ENCODE measurements at places on chromosomes 11 and 22.

- DNase-seq, result no peak
Measured at GRCh38 chr11:119889728-119890280, 160.8 kb upstream of the NECTIN1 start.

DNA sequence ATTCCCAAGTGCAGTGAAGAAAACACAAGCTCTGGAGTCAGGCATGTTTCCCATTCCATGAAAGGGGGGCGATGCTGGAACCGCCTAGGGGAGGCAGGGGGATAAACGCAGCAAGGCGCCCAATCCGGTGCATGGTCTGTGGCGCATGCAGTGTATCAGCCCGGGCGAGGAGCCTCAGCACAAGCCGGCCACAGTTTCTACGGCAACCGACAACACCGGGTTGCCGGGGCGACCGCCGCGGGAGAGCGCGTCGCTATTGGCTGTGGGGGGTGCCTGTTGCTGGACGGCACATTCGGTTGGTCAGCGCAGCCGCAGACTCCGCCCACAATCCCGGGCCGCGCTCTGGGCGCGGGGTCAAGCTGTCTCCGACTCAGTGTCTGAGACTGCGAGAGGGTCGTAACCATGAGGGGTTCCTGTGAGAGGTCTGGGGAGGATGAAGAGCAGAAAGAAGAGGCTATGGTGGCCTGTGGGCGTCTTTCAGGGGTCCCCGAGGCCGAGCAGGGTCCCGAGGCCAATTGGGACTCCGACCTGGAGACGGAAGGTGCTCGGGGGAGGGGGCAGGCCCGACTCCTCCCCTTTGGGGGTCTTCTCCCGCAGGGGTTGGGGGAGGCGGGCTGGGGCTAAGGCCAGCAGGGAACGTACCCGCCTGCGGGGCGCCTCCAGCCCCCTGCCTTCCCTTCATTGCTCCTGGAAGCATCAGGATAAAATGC lies at the start of gene LRRC74B:
Gene LRRC74B, plus strand, starts transcription at position 362 of the 710 bp plus-strand sequence. Its CDS starts 41 bp downstream, at position 403.
- DNase-seq, result peak; percentile 21

GRCh38 chr11:74007691-74008372 lies 1.1 kb downstream of the UCP3 start:
- DNase-seq, result no peak

DNA sequence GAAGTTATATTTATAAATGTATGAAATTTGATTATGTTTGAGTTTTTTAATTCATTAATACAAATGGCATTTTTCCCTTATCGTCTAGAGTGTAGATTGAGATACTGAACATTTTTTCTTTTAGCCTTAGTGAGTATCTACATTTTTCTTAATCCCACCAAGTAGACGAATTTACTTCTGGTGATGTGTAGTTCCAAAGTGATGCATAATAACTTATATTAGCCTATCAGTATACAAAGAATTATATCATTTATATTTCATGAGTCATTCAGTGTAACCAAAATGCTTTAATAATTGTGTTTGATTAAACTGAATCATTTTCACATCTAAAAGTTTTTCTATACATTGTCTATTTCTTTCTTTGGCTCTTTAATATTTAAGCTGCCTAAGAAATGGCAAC lies 745.6 kb upstream of the LUZP2 start:
- DNase-seq, result no peak

DNA sequence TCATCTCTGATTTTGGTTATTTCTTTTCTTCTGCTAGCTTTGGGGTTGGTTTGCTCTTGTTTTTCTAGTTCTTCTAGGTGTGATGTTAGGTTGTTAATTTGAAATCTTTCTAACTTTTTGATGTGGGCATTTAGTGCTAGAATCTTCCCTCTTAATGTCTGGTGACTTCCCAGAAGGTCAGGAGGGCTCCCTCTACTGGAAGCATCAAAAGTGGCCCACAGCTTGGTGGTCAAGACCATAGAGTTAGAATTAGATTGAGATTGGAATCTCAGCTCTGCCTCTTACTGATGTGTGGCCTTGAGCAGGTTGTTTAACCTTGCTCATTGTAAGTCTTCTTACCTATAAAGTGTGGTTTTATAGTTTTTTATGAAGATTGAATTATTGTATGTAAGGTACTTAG lies 99.3 kb downstream of the FDX1 start:
- DNase-seq, result no peak

DNA sequence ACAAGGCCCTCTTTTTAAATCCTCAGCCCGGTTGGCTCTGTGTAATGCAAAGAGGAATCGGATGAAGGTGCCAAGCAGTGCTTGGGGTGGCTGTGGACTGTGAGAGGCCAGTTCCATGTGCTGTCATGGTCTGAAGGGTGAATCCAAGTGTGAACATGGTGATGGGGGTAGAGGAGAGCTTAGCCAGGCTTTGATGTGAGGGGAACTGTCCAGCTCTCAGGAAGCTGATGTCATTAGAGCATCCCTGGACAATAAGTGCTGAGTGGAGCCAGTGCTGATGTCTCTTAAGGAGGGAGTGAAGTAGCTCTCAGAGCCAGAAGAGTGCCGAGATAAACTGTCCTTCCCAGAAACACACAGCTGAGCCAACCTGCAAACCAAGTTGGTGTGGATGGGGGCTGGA lies 53.6 kb downstream of the NAV2 start:
- no peak for DNase-seq

DNA sequence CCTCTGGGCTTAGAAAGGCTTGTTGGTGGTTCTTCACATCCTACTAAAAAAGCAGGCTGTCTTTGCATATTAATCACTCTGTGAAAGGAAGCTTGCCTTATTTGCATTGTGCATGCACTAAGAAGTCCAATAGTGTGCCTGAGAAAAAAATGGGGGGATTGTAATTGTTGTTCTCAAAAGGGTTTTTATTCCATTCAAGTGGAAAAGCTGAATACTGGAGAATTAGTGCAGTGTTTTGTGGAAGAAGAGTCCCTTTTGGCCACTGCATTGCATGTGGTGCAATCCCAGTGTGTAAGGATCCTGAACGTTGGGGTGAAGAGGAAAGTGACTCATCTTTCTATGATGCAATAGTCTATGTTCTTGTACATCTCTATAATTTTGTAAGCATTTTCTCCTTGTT lies 16.5 kb downstream of the NCAM1 start:
- no peak for DNase-seq

DNA sequence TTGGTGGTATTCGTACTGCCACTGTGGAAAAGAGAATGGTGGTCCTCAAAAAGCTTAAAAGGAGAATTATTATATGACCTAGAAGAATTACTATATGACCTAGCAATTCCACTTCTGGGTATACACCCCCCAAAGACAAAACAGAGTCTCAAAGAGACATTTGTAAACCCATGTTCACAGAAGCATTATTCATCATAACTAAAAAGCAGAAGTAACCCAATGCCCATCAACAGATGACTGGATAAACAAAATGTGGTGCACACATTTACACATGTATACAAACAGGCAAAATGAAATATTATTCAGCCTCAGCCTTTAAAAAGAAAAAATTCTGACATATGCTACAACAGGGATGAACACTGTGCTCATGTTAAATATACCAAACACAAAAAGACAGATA lies 89.4 kb downstream of the ARHGAP32 start:
- no peak for DNase-seq

GRCh38 chr11:33376331-33377310 lies 119.4 kb downstream of the HIPK3 start:
- DNase-seq, result no peak

GRCh38 chr11:74675761-74676160 lies 55.5 kb downstream of the CHRDL2 start:
- no peak for DNase-seq

DNA sequence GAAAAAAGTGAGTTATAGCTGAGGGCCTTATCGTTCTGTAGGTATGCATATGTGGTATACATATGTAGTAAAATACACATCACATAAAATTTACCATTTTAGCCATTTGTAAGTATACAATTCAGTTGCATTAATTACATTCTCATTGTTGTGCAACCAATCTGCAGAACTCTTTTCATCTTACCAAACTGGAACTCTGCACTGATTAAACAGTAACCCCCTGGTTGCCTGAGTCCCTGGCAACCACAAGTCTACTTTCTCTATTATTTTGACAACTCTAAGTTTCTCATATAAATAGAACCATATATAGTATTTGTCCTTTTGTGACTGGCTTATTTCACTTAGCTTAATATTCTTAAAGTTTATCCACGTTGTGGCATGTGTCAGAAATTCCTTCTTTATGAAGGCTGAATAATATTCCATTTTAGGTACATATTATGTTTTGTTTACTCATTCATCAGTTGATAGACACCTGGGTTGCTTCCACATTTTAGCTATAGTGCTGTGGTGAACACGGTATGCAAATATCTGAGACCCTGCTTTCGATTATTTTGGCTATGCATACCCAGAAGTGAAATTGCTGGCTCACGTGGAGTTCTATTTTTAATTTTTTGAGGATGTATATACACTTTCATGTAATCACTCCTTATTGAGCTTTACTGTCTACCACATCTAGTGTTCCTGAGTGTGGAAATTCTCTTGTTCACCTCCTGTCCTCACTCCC lies 1.6 kb upstream of the DDX10 start:
- no peak for DNase-seq

GRCh38 chr11:65309006-65309405 lies 5.7 kb upstream of the CDC42EP2 start:
- DNase-seq, result no peak

GRCh38 chr11:13701506-13701905 lies 33.0 kb downstream of the FAR1 start:
- DNase-seq, result no peak

GRCh38 chr11:114239753-114240161 lies 56.4 kb upstream of the NNMT start:
- DNase-seq, result no peak

- no peak for DNase-seq
Measured at GRCh38 chr22:35601743-35602615, 15.2 kb downstream of the MB start.

DNA sequence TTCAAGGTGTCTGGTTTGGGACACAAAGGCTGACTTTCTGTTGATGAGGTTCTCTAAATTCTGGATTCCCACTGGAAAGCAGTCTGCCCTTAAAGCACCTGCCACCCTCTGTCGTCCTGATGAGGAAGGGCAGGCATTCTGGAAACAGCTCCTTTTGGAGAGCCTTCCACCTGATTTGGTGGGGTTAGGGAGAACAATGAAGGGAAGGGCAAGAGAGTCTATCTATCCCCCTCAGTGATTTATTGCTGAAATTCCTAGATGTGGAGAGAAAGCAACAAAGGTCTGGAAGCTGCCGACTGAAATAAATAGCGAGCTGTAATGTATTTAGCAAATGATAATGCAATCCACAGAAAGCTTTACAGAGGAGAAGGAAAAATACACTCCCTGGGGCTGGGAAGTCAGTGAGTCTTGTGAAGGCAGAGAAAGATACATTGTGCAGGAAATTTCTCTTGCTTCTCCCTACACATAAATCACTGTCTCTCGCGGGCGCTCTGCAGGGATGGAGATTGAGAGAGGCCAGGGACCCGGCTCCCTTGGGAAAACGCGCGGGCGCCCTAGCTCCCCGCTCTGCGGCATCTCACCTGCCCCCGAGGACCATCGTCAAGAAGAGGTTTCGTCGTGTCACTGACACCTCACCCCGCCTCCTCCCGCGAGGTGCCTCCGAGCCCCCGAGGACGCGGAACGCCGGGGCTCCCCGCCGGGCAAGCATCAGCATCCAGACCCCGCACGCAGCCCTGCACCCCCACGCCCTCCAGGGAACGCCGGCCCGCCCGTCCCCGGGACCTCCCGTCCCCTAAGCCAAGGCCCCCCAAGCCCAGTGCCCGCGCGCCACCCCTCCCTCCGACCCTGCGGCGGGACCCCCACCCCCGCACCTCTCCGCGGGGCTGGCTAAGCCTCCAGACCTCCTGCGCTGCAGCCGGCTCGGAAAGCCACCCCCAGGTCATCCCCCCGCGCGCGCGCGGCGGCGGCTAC lies 673 bp downstream of the CDON start:
- DNase-seq, result no peak

DNA sequence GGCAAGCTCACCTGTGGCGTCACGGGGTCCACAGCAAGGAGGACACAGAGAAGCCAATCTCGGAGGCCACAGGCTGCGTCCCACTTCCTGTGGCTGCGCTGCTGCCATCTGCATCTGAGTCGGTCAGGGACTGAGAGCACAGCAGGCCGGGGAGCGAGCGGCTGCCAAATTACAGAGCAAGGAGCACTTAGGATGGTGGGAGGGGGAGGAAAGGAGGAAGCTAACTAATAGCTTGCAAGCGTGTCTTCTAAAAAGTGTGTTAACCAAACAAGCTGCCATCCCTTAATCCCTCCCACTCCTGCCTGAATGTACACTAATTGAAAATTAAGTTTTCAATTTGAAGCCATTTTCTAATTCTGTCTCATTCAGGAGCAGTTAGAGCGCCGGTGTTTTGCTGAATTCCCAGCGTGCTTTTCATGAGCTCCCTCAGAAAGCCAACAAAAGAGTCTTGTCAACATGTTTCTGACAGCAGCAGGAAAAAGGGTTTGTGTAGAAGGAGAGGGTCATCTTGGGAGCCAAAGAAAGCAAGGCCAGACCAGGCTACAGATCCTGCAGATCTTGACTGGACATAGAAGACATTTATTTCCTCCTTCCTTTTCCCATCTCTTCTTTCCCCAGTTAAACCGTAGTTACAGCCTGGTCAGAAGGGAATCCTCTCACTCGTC lies 42.4 kb upstream of the API5 start:
- DNase-seq, result no peak

DNA sequence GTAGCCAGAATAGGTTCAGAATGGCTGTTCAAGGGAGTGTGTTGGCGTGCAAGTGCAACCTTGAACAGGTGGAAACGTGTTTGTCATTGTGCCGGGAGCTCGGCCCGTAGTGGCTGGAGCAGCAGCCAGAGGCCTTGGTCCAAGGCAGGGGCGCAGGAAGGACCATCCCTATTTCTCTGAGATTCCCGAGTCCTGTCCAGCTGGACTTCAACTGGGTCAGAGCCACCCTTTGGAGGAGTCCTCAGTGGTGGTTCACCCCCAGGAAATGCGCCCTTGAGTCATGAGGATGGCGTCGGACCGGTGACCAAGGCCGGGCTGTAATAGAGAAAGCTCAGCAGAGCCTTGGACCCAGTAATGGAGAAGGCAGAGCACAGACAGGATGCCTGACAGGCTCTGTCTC lies 1402.0 kb downstream of the BRD1 start:
- no peak for DNase-seq

DNA sequence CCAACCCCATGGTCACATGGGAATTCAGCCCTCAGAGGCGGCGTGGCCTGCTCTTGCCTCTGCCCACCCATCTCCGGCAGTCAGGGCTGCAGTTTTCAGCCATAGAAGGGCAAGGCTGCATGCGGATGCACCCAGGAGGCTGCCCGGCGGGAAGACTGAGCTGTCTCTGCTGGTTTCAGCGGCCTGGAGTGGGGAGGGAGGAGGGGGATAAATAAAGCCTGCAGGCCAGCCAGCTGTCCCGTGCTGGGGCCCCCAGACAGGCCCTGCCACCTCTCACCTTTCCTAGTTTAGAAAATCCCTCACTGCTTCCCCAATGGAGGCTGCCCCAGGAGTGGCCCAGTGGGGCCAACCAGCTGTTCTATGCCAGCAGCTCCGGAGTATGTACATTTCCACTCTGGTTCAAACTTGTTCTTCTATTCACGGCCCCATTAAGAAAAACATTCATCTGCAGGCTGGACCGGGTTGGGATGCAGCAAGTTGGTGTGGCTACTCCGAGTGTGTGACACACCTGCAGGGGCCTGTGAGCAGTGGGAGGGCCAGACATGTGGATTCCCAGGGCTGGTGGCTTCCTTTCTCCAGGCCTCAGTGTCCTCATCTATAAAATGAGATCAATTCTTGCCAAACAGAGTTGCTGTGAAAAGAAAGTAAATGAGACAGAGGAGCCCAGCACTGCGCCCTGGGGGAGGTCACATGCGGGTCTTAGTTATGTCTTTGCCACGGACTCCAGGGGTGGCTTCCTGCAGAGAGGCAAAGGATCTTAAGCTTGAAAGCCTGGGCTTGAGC lies 5.0 kb downstream of the MICALL1 start:
- DNase-seq, result no peak

- DNase-seq, result no peak
Measured at GRCh38 chr11:79276736-79277325, 164.0 kb downstream of the TENM4 start.

GRCh38 chr11:44470854-44471253 lies 94.6 kb upstream of the CD82 start:
- DNase-seq, result no peak

Measured in stimulated activated CD4-positive, alpha-beta T cell treated with anti-CD3 and anti-CD28 coated beads, Interleukin-1b, Interleukin-23, amount 100 ng/mL, for 1 hour (primary cell).